ENCODE measurements at places on chromosomes 1 and 21. TPM values are rescaled to one million over a fixed set of nuclear protein-coding genes. Genes with fewer than 3 reads are reported as not detected.

TSPAN2 gene
- total RNA-seq: 1.1 TPM

TENT5C gene
- 0.07 TPM for total RNA-seq

SEC16B gene
- total RNA-seq: 0.94 TPM

GCSAML gene
- not detected for total RNA-seq

TNFRSF25 gene
- 3.5 TPM for total RNA-seq

MTARC2 gene
- 14.8 TPM for total RNA-seq

BCAN gene
- not detected for total RNA-seq

CD5L gene
- total RNA-seq: not detected

HEYL gene
- total RNA-seq: 3.2 TPM

WLS gene
- total RNA-seq: 18.8 TPM

CAPN8 gene
- total RNA-seq: 0.68 TPM

GNPAT gene
- 35.3 TPM for total RNA-seq

C1QB gene
- total RNA-seq: not detected

GPR61 gene
- not detected for total RNA-seq

TCHH gene
- total RNA-seq: 0.25 TPM

OR2T29 gene
- not detected for total RNA-seq

ARTN gene
- total RNA-seq: 0.15 TPM

NUP133 gene
- 22.3 TPM for total RNA-seq

EFCAB7 gene
- 2.3 TPM for total RNA-seq

PLEKHO1 gene
- 9.5 TPM for total RNA-seq

ALPL gene
- total RNA-seq: 0.22 TPM

AMPD1 gene
- not detected for total RNA-seq

ELAVL4 gene
- not detected for total RNA-seq

DLGAP3 gene
- total RNA-seq: 0.42 TPM

SNX7 gene
- total RNA-seq: 24.9 TPM

KRTAP21-2 gene
- not detected for total RNA-seq

MTX1 gene
- total RNA-seq: 64.0 TPM

AKIRIN1 gene
- total RNA-seq: 41.1 TPM

PADI2 gene
- total RNA-seq: 1.5 TPM

TMPRSS3 gene
- total RNA-seq: 0.14 TPM

SLAMF9 gene
- 0.24 TPM for total RNA-seq

RGS4 gene
- total RNA-seq: not detected

Measured in A549 treated with CORT108297 at 1 μM for 4 hours (cell line).